ENCODE measurements at places on chromosomes 1 and 21.

GRCh38 chr1:195590649-195591048, 1017.6 kb downstream of the KCNT2 start:
- DNase-seq = no peak

- DNase-seq = no peak
Measured at GRCh38 chr1:9201401-9202239, 33.0 kb upstream of the H6PD start.

DNA sequence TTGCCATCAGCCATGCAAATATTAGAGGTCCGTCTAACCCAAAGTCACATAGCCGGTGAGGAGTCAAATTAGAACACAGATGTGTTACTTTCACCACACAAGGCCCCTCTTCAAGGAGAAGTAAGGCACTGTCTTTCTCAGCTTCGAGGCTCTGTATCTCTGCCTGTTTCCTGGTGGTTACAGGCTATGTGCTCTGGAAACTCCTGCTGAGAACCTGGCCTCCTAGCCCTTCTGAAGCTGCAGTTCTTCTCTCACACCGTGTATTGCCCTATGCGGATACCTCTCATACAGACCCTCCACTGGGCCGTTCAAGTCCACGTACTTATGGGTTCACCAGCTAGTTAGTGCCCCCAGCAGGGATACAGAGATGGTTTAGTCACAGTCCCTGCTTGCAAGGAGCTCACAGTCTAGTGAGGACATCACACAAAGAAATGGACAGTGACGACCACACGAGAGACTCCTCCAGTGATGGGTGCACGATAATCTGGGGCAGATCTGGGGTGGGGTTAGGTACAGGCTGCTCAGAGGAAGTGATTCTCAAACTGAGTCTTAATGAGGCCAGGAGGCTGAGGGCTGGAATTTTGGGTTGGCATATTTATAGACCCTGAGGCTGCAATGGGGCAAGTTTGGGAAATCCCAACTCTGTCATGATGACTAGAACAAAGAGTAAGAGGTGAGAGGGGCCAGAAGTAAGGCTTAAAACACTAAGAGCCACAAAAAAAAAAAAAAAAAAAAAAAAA, 22.8 kb upstream of the ELOA start:
- DNase-seq = no peak

DNA sequence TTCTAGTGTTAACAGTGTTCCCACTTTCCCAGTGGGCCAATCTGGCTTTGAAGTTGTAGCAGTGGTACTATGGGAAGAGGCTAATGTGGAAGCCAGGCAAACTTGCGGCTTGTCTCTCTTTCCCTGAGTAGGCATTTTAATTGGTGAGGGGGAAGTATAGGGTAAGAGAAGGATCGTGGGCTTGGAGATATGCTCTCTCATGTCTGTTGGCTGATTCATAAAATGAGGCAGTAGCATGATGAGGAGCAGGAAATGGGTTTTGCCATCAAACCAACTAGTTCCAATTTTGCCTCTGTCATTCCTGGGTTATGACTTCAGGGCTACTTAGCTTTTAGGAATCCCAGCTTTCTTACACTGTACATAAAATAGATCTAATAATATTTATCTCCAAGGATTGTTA, 12.1 kb downstream of the C8A start:
- no peak for DNase-seq

DNA sequence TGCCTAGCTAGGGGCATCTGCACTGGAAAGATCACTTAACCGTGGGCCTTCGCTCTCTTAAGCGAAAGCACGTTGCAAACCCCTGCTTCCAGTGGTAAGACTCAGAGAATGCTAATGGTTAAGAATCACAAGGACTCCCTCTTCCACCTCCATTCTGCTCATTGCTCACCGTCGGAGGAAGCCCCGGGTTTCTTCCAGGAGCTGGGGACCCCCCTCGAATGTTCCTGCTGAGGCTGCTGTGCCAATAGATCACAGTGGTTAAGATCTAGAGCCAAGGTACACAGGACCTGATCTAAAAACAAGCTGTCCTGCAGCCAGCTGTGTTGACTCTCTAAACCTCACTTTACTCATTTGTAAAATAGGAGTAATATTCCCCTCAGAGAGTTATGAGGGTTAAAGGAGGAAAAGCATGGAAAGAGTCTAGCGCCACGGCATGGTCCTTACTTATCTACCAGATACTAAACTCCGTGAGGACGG, 765 bp downstream of the VAMP3 start:
- DNase-seq = no peak

- no peak for DNase-seq
Measured at GRCh38 chr1:235835226-235835625, 31.5 kb downstream of the LYST start.

DNA sequence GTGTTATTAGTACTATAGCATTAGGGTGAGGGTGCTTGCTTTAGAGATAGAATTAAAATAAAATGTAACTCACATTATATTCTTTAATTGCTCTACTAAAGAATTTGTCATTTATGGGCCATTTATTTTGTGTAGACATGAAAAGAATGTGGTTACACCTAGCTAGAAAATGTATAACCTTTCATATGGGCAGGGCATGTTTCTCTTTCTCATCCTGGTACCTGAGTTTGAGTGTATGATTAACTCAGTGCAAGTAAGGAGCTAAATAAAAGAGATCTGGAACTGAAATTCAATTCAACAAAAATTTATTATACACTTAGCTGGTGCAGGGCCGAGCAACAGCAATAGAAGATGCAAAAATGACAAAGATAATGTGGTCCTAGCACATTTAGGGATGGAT, 47.4 kb downstream of the MAP3K7CL start:
- DNase-seq = no peak

DNA sequence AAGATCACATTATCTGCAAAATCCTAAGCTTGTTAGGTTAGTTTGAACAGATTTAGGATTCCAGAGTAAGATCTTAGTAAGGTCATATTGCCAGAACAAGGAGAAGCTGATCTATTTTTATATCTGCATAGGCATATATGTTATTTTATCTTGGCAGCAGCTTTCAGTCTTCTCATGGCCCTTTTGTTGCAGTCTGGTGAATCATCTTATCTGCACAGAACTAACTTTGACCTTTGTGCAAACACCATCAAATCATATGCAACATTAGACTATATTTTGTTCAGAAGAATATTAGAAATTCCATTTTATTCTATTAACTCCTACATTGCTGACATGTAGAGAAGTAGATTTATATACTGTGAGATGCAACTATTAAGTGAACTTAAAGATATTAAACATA, 107.3 kb downstream of the CLEC20A start:
- DNase-seq = no peak

DNA sequence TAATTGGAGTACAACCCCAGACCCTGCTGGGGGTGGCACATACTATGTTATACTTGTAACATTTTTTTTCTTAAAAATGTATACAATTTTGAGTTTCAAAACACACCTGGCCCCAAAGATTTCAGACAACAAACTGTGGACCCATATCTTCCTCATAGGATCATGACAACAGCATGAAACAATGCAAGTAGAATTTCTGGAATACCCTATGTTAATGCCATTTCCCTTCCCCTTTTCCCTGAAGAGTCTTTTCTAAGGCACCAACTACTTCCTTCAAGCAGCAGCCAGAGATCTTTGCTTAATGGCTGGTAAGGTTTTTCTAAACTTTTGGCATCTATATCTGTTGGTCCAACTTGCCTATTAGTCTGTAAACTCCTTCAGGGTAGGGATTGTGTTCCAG, 99.9 kb upstream of the SERBP1 start:
- DNase-seq = no peak

GRCh38 chr1:175270361-175270760, 77.8 kb upstream of the KIAA0040 start:
- no peak for DNase-seq

All from NT2/D1 (cell line).